ENCODE measurements at places on chromosomes 1 and 21.

- DNase-seq, result peak; percentile 32
Observed at GRCh38 chr1:155080312-155081228, 1.9 kb downstream of the EFNA3 start.

GRCh38 chr1:8423692-8424538 is 106.0 kb downstream of the SLC45A1 start:
- no peak for DNase-seq

DNA sequence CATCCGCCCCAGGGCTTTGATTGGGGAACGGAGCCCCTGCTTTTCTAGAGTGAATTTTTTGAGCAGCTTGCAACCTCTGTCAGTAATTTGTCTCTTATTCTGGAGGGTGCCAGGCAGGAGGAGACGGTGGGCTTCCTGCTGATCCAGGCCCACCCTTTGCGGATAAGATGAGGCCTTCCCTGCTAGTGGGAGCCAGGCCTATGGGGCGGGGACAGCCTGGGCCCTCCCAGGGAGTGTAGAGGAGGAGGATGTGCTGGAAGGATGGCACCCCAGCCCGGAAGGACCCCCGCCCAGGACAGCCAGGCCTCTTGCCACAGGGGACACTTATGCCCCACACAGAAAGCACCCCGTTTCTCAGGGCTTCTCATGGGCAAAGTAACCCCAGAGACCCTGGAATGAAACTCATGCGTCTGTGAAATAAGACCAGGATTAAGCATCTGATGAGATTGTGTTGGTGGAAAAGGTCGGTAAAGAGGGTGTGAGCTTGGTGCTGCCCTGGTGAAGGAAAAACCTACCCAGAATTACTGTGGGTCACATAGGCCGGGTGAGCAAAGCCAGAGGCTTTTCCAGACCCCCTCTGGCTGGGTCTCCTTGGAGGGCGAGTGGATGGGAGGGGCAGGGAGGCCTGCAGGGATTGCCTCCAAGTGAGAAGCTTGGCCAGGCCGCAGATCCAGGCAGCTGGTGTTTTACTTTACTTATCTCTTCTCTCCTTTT is 118.7 kb downstream of the SIK1 start:
- peak; percentile 59 for DNase-seq

- no peak for DNase-seq
Observed at GRCh38 chr1:205569411-205570172, 62.2 kb downstream of the ELK4 start.

DNA sequence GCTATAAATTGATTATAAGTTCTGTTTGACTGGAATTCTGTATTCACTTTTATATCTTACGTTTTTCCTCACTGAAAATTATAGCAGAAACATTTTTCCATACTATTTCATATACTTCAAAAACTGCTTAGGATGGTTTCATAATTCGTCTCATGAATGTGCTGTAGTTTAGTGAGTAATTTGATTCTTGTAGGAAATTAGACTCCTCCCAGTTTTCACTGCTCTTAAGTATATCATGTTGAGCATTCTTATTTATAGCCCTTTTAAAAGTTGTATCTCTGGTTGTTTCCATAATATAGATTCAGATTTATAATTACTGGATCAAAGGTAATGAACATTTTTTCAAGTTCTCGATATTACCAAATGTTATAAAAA is 250.6 kb downstream of the FMN2 start:
- DNase-seq, result no peak

- no peak for DNase-seq
Observed at GRCh38 chr1:203491664-203492063, 2.3 kb upstream of the OPTC start.

DNA sequence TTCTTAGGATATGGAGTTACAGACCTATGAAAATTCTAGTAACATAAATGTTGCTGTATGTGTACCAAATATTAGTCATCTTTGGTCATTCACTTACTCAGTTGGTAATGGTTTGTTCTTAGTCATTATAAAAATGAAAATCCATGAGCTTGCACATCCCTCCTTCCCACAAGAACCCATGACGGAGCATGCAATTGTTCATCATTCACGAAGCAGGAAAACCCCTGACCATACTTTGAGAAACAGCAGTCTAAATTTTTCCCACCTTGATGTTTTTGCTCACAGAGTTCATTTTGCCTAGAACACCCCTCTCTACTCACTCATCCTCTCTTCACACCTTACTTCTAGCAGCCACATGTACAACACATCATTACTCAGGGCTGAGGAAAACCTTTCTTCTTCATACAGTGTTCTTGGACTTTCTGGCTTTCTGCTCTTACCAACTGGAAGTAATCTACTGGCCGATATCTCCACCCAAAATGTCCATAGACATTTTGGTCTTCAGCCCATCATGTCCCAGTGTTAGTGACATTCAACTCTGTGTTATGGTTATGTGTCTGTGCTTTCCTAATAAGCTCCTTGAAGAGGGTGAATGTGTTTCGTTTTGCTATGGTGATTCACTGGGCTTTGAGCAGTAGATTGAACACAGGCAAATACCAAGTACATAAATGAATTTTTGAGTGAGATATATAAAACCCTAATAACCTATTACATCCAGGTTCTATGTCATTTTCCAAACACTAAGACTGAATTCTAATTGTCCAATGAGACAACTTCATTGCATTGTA is 189.9 kb downstream of the ZC3H11B start:
- DNase-seq, result no peak

DNA sequence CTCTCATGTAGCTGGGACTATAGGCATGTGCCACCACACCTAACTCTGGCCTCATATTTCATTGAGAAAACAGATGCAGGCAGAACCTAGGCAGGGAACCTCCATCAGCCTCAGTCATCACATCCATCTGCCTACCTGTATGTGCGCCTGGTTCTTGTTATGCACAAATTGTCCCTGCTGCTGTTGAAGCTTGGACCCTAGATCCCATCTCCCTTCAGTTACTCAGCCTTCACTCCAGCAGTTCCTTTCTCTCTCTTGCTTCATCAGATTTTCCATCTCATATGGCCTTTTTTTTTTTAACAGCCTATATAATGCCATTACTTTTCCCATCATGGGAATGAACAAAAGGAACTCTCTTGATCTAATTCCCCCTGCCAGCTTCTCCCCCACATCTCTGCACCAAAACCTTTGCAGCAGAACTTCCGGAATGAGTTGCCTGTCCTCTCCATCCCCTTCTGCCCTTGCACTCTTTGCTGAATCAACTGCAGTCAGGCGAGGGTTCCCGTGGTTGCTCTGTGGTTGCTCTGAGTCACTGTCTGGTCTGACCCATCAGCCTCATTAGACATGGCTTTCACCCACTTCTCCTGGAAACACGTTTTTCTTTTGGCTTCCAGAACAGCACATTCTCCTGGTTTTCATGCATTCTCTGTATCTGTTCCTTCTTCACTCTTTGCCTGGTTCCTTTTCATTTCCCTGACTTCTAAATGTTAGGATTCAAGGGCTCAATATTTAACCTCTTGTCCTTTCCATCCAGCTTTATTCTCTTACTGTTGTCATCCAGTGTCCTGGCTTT is 41.5 kb downstream of the UBE4B start:
- peak; percentile 75 for DNase-seq

- no peak for DNase-seq
Observed at GRCh38 chr1:9542430-9542829, 3.2 kb downstream of the SLC25A33 start.

GRCh38 chr1:244833734-244834542 is 1.5 kb upstream of the COX20 start:
- peak; percentile 66 for DNase-seq

All from natural killer cell treated with Interleukin-12 subunit alpha and Interleukin-12 subunit beta and Interleukin-15 and Interleukin-18, amount 100 ng/mL, for 72 hours (primary cell).